CD4-positive, alpha-beta T cell treated with Interleukin-2 at 100 ng/mL for 4 hours (primary cell): ENCODE measurements at places on chromosomes 2 and 18.
A peak's percentile ranks its signal among the peaks of the same experiment; 100 is the strongest.

DNA sequence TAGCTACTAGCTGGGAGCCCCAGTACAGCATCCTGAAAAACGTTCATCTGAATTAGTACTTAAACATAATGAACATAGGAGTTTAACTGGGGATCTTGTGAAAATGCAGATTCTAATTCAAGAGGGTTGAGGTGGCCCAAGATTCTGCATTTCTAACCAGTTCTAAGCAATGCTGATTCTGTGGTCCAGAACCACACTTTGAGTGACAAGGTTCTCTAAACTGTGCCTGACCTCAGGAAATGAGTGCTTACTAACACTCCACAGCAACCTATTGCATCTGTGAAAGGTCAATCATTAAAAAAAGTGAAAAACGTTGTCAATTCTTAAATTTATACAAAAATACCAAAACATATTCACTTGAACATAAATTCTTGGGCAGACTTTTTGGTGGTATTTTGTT, 157.1 kb upstream of the ZFP36L2 start:
- DNase-seq = no peak

DNA sequence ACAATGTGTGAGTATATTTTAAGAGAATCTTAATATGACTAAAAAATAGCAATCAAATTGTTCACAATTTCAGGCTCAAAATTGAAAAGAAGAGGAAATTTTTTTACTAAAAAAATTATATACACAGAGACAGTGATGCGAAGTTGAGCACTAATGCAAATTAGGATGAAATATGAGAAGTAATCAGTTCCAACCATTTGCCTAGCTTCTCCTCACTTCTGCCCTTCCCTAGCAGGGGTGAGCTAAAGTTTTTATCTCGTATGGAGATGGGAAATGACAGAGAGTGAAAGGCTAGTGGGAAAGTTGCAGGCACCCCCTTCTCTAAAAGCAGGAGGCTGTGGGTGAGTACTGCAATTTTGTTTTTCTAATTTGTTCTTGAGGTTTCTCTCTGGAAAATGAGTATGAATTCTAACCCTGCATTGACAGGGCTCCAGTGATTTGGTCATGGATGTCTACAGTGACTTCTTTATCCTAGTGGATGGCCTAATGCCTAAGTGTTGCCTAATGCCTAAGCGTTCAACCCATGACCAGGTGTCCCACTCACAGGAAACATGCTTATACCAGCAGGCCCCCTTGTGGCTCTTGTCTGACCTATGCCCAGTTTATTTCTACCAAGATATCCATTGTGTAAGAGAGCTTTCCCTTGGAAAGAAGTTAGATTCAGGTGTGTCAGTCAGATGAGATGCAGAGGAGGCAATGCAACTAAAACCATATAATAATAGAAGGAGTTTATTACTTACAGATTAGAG, 78.0 kb upstream of the HNMT start:
- no peak for DNase-seq

GRCh38 chr2:24857746-24858145, 62.3 kb downstream of the ADCY3 start:
- no peak for DNase-seq

- DNase-seq = no peak
These were observed 43.4 kb downstream of the UPP2 start for GRCh38 chr2:158144914-158145625.

DNA sequence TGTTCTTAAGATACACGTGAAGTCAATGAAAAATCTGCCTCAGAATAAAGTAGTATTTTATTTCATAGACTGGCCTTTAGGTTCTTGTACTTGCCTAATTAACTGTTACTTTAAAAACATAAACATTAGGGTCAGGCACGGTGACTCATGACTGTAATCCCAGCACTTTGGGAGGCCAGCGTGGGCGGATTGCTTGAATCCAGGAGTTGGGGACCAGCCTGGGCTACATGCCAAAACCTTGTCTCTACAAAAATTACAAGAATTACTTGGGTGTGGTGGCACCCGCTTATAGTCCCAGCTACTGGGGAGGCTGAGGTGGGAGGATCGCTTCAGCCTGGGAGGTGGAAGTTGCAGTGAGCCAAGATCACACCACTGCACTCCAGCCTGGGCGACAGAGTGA, 16.0 kb upstream of the SNORC start:
- no peak for DNase-seq

DNA sequence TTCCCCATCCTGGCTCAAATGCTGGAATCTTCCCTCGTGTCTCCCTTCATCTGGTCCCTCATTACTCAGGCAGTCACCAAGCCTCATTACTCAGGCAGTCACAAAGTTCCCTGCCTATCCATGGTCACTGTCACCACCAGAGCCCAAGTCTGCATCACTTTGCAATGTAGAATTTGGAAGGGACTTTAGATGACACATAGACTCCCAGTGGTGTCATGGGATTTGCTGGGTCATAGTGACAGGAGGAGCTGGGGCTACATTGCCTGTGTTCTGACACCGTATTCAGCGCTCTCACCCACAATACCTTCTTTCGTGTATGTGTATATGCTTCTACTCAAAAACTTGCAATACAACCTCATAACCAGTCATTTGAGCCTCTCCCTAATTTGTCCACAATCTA, 2.1 kb upstream of the EMILIN1 start:
- no peak for DNase-seq

DNA sequence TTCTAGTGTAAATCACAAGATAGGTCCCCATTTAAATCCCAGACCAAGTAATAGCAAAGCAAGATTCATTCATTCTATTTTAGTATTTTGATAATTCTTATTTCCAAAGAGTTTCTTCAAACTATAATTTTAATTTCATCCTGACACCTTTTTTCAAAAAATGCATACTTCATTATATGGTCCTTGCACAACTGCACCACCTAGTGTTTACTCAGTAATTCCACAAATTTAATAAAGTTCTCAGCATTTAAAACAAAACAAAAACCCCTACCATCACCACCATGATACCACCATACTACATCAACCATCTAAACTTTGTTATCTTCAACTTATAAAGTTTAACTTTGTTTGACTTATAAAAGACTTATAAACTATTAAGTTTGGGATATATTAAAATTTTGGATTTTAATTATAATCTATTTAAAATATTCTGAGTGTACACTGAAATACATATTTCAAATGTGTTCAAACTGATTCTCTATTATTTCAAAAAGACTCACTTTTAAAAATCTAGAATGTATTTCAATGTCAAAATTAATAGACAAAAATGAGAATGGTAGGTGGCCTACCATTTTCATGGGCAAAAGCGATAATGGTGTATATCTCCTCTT, 44.2 kb downstream of the WDPCP start:
- peak; percentile 1 for DNase-seq

DNA sequence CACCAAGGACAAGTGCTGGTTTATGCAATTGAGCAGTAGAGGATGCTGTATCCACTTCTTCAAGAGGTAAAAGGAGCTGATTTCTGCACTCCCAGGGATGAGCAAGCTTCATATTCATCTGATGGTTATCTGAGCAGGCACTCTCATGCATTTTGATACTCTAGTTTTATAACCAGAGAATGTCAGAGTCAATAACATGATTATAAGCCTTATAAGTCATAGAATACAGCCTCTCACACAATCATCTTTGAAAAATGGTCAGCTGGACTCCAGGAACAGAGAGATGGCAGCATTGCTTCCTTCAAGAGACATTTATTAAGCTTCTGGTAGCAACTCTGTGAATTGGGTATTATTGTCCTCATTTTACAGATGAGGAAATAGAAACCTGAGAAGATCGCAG, 167.1 kb downstream of the SLC8A1 start:
- no peak for DNase-seq
